Stimulated activated CD8-positive, alpha-beta memory T cell treated with anti-CD3 and anti-CD28 coated beads, Interleukin-2, amount 100 ng/mL, for 1 hour (primary cell): ENCODE measurements at places on chromosomes 4 and X.

GRCh38 chr4:26294904-26295303 is 25.9 kb upstream of the RBPJ start:
- no peak for DNase-seq

GRCh38 chrX:154448484-154448883 is 4.5 kb downstream of the FAM50A start:
- DNase-seq: no peak

DNA sequence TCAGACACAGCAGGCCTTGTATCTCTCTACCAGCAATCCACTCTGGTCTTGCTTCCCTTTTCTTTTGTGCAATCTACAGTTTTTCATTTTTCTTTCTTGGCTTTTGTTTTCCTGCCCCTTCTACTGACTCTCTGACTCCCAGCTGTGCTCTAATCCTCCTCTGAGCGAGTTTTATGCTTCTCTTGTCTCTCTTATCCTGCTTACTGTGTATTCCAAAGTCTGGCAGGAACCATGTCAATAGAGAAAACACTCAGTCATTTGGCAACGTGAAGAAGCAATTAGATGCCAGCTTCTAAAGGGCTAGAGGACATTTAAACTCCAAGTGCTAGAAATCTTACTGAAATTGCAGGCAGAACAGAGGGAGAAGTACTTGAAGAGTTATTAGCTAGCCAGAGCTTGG is 984.6 kb upstream of the TENM3 start:
- no peak for DNase-seq

GRCh38 chr4:6277935-6278800 is 8.5 kb downstream of the WFS1 start:
- DNase-seq: no peak

- DNase-seq: no peak
Measured at GRCh38 chrX:119174900-119175299, 47.3 kb upstream of the KIAA1210 start.

- DNase-seq: no peak
Measured at GRCh38 chrX:1870421-1870820, 255.6 kb downstream of the ASMT start.

- DNase-seq: no peak
Measured at GRCh38 chr4:152039023-152039481, 278.2 kb upstream of the GATB start.

DNA sequence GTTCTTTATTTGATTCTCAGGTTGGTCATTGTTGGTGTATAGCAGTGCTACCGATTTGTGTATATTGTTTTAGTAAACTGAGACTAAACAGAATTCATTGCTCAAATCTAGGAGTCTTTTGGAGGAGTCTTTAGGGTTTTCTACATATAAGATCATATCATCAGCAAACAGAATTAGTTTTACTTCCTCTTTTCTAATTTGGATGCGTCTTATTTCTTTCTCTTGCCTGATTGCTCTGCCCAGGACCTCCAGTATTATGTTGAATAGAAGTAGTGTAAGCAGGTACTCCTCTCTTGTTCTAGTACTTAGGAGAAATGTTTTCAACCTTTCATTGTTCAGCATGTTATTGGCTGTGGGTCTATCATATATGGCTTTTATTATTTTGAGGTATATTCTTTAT is 92.6 kb downstream of the IQCM start:
- DNase-seq: no peak

DNA sequence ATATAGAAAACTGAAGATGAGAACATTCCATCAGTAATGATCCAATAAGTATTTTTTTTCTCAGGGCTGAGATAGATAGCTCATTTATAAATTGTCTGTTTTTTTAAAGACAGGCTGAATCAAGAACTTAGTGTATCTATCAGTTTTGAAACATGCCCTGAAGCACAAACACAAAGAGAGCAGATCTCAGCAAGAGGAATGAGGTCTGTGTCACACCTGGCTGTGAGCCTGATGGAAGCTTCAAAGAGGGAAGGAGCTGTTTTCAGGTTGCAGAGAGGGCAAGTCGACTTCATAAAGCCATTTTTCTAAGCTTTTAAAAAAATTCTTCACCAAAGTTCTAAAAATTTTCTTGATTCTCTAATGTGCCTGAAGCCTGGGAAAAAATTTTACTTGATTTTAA is 434.9 kb downstream of the PDGFC start:
- no peak for DNase-seq

DNA sequence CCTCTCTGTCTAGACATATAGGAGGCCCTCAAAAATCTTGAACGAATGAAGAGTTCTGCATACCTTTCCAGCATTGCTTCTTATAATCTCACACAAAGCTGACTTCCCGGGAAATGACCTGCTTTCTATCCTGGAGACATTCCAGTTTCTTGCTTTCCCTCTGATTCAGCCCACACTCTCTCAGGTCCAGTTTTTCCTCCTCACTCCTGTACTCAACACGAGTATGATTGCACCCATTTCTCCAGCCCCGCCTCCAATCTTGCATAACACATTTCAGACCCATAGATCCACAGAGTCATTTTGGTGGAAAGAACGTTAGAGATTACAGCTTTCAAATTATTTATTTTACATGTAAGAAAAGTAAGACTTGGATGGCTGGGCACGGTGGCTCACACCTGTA is 127.5 kb upstream of the TLR3 start:
- no peak for DNase-seq

- no peak for DNase-seq
Measured at GRCh38 chr4:74583089-74583700, 138.3 kb downstream of the AREG start.

DNA sequence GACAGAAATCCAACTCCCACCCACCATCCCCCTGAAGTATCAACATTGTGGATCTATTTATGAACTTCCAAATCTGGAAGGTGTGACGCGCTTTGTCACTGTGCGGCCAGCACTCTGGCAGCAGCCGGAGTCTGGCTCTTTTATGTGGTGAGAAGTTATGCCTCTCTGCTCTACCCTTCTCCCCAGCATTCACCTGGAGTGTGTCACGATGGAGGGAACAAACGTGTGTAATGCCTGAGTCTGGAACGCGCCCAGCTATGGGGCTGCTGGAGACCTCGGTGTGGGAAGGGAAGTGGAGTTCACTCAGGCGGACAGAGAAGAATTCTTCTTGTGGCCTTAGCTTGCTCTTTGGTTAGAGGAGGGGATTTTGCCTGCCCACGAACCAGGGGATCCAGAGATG is 222.1 kb upstream of the RPL34 start:
- DNase-seq: no peak

GRCh38 chrX:134457708-134458107 is 2.3 kb upstream of the HPRT1 start:
- DNase-seq: no peak

- DNase-seq: no peak
Measured at GRCh38 chr4:178196751-178197374, 754.6 kb upstream of the AGA start.

DNA sequence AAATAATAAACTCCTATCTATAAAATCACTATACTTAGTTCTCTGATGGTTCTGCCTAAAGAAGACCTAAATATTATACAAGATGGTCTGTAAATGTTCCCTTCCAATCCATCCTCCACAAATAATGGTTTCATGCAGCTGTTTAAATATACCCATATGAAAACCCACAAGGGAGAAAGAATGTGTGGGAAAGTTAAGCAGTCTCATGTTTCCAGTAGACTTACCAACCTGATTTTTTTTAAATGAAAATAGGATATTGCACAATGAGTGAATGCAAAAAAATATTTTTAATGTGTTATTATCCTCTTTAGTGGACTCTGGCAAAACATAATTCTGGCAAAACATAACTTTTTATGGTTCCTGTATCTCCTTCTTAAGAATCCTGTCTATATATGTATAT is 23.3 kb downstream of the CAMK2D start:
- no peak for DNase-seq

- DNase-seq: peak; percentile 10
Measured at GRCh38 chrX:86047174-86047935, at the start of gene CHM. CHM (minus strand) TSS chrX:86047558; CDS start chrX:86047532, 26 bp downstream.

GRCh38 chr4:123215536-123215935 is 181.1 kb upstream of the SPRY1 start:
- no peak for DNase-seq

DNA sequence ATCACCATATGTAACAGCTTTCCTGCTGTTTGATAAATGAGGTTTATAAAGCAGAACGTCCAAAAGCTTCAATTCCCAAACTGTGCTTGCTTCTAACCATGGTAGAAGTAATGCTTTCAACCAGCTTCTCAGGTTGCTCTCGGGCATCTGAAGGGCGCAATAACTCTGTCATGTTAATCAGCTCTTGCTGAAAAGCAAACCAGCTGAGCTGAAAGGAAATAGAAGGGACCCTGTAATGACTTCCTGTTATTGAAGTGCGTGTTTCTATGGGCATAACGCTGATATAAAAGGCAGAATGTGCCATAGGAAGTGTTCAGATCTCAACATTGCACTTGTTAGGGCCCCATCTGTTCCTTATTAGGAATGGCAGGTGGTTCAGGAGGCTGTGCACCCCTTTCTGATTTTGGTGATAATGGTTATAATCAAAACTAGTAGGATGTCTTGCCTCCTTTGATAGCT is 21.2 kb downstream of the HERC3 start:
- DNase-seq: no peak

DNA sequence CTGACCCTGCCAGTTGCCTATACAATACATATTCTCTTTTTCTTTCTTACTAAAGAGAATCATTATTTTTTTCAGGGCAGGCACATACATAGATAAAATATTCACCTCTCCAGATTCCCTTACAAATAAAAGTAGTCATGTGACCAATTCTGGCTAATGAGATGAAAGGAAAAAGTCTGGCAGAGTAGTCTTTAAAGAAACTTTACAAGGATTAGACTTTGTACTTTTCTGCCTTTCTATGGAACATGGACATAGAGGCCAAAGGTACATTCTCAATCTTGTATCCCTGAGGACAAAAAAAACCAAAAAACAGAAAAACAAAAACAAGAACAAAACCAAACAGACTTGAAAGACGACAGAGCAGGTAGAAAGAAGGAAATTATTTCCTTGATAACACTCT is 75.6 kb downstream of the DCK start:
- DNase-seq: no peak

GRCh38 chr4:3193531-3194203 is 55.3 kb upstream of the MSANTD1 start:
- no peak for DNase-seq

GRCh38 chr4:40264995-40265909 is 68.4 kb downstream of the RHOH start:
- no peak for DNase-seq

- no peak for DNase-seq
Measured at GRCh38 chrX:1597345-1598020, 6.1 kb downstream of the AKAP17A start.

DNA sequence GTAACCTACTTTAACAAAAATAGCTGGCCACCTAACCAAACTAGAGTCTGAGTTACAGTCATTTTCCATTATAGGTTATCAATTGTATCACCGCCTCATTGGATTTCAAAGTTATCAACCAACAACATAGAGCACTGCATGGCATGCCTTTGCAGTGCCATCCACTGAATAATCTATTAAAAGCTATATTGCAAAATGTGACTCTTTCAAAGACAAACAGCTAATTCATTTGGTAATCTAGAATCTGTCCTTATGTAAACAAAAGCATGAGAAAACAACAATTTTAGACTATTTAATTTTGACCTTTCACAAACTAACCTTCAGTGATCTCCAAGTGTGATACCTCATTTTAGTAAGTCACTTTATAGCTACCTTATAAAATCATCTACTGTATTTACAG is 144.2 kb upstream of the SH3RF1 start:
- no peak for DNase-seq
